ENCODE measurements at places on chromosomes 11 and 22.

- DNase-seq = peak; percentile 81
Measured at GRCh38 chr11:63802637-63803414, 10.4 kb upstream of the SPINDOC start.

- peak; percentile 90 for DNase-seq
Measured at GRCh38 chr22:35705141-35705540, 12.5 kb upstream of the APOL5 start.

- DNase-seq = no peak
Measured at GRCh38 chr22:49986325-49986724, 25.8 kb downstream of the PIM3 start.

DNA sequence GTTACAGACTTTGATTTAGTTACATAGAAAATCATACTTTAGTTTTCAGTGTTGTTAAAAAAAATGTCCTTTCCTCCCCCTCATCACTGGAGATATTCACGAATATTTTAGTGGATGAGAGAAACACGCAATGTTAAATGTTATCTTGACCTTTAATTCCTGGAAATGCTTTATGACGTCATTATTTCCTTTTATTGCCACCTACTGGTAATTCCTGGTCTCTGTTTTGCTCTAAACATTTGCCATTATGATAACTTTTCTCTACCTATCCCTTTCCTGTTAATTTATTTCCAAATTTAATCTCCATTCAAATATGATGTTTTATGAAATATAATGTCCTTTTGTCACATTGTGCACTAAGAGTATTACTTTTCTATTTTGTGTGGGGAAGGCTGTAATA lies 770.6 kb downstream of the FAM181B start:
- DNase-seq = no peak

GRCh38 chr22:48560389-48560751 lies 1267.3 kb downstream of the BRD1 start:
- no peak for DNase-seq

DNA sequence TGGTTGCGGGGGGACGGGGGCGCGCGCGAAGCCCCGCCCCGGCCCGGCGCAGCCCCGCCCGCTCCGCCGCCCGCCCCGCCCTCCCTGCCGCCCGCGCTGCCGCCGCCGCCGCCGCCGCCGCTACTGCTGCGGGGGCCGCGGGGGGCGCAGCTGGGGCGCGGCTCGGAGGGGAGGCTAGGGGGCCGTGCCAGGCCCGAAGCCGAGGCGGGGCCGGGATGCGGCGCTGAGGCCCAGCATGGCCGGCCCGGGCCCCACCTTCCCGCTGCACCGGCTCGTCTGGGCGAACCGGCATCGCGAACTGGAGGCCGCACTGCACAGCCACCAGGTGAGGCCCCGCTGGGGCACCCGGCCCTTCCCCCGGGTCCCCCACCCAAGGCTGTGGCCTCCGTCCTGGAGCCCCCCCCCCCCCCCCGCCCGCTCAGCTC lies at the start of gene ANKRD13D:
Gene ANKRD13D, plus strand, starts transcription at position 78 of the 425 bp plus-strand sequence. Its CDS starts 158 bp downstream, at position 236.
- DNase-seq = no peak

DNA sequence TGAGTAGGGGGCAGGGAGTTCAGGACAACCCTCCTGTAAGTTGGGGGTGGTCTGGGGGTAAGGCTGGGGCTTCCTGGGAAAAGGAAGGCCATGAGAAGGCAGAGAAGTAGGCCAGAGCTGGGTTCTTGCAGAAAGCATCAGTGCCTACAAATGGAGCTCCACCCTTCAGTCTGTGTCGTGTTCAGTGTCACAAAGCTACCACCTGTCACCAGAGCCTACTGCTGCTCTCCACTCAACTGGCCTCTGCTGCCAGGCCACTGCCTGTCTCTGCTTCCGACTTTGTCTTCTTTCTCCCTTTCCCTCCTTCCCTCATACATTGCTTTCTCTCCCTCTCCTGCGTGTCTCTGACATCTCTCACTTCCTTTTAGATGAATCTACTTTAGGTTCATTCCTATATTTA lies 3.4 kb upstream of the WBP2NL start:
- no peak for DNase-seq

All from iris pigment epithelial cell (primary cell).